GM06990 (cell line): ENCODE measurements at places on chromosomes 5 and 9.

GRCh38 chr9:77498891-77499290 is 149.2 kb downstream of the GNA14 start:
- DNase-seq, result no peak

DNA sequence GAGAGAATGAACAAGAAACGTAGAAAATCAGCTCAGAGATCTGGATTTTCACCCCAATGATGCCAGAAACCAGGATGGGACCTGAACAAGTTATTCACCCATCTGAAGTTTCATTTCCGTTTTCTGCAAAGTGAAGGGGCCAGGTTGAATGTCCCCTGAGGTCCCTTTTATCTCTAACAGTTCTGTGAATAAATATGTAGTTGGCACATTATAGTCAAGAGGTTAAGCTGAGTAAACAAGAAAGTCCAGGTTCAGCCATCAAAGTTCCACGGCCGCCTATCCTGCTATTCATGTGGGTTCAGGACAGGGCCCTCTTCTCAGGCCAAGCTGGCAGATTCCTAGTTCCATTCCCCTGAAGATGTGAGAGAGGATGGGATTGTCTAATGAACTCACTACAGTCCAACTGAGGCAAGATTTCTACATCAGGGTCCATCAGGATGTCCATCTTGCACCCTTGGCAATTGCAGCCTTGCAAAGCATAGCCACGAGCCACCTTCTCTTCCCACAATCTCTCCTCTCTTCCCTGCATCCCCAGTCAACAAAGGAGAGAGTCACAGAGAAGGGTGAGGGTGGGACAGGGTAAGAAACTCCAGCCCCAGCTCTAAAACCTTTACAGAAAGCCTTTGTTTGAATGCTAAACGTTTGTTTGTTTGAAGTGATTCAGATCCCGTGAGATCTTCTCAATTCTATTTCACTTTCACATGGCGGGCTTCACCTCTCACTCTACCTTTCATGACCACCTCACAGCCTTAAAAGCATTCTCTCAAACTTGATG is 311.0 kb downstream of the SLIT3 start:
- no peak for DNase-seq

DNA sequence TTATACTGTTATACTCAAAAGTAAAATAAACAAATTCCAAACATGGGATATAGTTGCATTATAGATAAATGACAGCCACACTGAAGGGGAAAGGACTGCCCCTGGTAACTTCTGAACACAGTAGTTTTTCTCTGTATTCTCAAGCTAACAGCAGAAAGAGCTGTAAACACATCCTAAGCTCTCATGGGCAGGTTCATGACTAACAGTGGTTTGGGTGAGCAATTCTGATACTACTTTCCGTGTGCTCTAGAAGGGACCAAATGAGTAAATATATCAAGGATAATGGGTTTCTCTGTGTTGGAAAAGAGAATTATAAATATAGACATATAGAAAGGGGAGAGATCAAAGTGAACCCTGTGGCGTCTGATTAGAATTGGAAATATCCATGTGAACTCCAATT is 2.2 kb upstream of the LCN6 start:
- DNase-seq, result no peak

DNA sequence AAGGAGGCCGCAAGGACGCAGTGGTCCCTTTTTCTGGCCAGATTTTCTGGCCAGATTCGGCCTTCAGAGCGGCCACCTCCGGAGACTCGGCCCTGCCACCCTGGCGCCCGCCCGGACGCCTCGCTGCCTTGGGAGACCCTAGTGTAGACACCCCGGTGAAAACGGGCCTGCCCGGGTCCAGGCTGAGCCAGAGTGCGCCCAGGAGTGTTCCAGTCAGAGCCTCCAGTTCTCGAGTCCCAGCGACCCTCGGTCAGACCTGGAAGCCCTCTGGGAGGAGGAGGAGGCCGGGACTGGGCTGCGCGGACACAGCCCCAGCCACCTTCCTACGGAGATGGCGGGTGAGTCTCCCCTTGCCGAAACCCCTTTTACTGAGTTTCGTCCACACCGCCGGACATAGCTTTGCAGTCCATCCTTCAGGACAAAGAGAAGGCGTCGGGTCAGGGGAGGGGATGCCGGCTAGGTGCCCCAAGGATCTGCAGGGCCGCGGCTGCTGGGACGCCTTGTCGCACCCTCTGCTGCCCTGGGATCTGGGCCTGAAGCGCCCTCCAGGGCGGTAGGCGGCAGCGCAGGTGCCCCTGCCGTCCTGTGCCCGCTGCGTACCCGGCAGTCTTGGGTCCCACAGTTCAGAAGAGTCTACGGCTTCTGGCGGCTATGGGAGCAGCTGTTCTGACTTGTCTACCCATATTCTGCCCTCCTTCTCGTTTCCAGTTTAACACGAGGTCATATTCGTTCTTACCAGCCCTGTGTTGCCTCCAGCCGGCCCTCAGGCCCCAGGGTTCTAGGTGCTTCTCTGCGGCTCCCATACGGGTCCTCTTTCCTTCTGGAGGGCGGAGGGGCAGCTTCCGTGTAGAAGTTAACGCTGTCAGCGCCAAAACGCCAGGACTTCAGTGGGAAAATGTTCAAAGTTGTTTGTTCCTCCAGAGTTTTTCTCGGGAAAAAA is 1771.7 kb upstream of the CDH9 start:
- DNase-seq, result no peak

DNA sequence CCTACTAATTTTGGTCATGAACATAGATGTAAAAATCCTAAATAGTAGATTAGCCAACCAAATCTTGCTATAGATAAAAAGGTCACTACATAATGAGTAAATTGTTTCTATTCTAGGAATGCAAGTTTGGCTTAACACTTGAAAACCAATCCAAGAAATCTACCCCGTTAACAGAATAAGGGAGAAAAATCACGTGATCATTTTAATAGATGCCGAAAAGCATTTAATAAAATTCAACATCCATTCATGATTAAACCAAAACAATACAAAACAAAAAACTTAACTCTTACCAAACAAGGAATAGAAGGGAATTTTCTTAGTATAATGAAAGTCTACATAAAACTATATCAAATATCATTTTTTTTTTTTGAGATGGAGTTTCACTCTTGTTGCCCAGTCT is 20.7 kb upstream of the SMU1 start:
- DNase-seq, result no peak

- DNase-seq, result peak; percentile 81
These were observed 11.9 kb downstream of the GRIN1 start for GRCh38 chr9:137150617-137151457.

DNA sequence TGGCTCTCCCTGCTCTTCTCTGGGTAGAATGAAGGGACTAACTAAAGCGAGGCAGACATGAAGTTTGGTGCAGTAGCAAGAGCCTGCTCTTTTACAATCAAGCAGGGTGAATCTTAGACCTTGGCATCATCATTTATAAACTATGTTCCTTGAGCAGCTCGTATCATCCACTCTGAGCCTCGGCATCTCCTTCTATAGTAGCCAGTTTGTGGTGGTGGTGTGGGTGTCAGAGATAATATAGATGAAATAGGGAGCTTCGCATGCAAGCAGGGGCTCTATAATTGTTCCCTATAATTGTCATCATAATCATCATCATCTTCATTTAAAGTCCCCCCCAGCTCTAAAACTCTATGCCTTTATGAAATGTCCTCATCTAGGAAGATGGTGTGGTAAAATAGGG is 72.5 kb upstream of the SAP30L start:
- no peak for DNase-seq

DNA sequence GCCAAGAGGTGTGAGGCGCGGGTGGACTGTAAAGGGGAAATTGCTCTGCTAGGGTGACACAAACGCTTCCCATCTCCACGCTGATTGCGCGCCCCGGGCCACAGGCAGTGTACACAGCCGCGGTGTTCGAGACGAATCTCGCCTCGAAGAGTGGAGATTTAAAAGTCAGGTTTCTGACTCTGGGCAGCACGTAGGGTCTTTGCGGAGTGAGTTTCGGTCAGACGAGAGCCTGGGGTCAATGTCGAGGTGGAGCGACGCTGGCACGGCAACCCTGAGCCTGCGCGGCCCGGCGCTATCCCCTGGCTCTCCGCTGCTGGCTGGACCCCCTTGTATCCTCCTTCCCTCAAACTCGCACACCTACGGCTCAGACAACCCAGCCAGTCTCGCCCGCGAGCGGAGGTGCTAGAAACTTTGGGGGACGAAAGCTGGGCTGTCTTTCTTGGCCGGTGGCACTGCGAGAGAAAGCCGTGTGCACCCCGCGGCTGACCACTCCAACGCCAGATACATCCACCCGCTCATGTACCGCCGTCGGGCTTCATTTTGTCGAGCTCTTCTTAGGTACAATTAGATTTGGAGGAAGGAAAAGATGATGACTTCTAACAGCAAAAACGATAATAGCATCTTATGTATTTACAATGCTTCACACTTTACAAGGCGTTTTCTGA is 5.4 kb upstream of the FOXB2 start:
- DNase-seq, result no peak

DNA sequence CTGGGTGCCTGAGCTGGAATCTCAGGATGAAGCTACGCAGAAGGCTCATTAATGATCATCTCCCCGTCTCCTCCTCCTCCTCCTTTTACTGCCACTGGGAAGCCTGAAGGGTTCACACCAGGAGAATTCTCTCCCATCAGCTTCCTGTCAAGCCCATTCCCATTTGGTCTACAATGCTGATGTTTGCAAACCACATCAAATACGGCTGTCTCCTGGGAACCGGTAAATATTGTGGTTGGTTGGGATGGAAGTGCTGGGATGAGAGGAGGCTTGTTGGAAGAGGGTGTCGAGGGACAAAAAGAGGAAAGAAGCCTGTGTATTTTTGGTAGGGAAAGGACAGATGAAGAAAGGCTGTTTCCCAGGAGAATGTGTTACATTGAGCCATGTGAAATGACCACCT is 13.2 kb upstream of the S1PR3 start:
- DNase-seq, result no peak

GRCh38 chr5:62702126-62702525 is 123.5 kb downstream of the LRRC70 start:
- DNase-seq, result no peak

- no peak for DNase-seq
These were observed 90.8 kb downstream of the TENT4A start for GRCh38 chr5:6803981-6804550.

- no peak for DNase-seq
These were observed 636.0 kb downstream of the NR2F1-AS1 start for GRCh38 chr5:92944903-92945604.
